ENCODE measurements at places on chromosomes 2 and 18.

- no peak for DNase-seq
Measured at GRCh38 chr2:129055242-129055641, 736.6 kb upstream of the HS6ST1 start.

GRCh38 chr2:96806468-96807126 is 9.5 kb upstream of the CNNM3 start:
- DNase-seq, result no peak

DNA sequence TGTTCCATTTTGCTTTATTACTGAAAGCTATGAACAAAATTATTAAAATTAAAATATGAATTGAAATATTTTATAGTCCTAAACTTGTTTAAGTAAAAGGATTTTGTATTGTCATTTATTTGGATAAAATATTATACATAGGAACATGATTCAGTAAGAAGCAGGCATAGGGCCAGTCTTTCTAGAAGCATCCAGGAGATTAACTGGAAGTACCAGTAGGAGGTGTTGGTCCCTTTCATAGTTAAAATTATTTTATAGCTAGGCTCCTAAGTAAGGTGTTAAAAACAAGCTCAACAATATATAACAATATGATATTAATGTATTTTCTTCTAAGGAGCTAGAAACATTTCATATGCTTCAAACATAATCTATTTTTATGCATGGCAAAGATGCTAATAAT is 43.7 kb downstream of the FIGN start:
- no peak for DNase-seq

GRCh38 chr18:68244786-68245185 is 470.1 kb downstream of the TMX3 start:
- no peak for DNase-seq

DNA sequence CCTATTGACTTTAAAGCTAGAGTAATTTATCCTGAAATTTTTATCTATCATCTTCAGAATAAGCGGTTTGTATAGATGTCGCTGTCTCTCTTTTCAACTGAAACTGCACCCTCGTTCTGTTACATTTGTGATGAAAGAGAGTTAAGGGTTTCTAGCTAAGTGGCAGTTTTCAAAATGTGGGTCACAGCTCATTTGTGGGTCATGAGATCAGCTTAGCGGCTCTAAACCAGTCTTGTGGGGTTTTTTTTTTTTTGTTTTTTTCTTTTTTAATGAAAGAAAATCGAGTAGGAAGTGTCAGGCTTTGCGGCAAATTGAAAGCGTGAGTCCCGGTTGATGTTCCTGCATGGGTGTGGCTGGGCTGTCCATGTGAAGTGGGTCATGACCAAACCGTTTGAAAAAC is 31.2 kb downstream of the SALL3 start:
- no peak for DNase-seq

GRCh38 chr2:202436626-202437025 is 60.5 kb downstream of the BMPR2 start:
- DNase-seq, result no peak

All from suppressor macrophage (primary cell).